ENCODE measurements at places on chromosomes 6 and 20. TPM values are rescaled to one million over a fixed set of nuclear protein-coding genes. Genes with fewer than 3 reads are reported as not detected.

The TGM2 gene
- total RNA-seq, result 5.6 TPM

DNA sequence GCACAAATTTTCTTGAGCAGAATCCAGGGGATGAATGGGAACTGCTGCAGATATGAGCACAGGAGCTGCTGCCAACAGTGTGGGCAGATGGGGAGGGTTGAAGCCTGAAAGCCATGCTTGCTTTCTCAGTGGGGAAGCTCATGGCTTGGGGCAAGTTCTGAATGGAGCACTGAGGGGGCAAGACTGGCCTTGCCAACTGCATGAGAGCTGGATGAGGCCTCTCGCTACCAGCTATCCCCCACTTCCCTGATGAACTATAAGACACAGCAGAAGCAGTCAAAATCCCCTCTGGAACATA lies 28.3 kb downstream of the TREM1 start:
- DNase-seq, result no peak

The TRIM40 gene
- not detected for total RNA-seq

The TRDN gene
- total RNA-seq, result not detected

DNA sequence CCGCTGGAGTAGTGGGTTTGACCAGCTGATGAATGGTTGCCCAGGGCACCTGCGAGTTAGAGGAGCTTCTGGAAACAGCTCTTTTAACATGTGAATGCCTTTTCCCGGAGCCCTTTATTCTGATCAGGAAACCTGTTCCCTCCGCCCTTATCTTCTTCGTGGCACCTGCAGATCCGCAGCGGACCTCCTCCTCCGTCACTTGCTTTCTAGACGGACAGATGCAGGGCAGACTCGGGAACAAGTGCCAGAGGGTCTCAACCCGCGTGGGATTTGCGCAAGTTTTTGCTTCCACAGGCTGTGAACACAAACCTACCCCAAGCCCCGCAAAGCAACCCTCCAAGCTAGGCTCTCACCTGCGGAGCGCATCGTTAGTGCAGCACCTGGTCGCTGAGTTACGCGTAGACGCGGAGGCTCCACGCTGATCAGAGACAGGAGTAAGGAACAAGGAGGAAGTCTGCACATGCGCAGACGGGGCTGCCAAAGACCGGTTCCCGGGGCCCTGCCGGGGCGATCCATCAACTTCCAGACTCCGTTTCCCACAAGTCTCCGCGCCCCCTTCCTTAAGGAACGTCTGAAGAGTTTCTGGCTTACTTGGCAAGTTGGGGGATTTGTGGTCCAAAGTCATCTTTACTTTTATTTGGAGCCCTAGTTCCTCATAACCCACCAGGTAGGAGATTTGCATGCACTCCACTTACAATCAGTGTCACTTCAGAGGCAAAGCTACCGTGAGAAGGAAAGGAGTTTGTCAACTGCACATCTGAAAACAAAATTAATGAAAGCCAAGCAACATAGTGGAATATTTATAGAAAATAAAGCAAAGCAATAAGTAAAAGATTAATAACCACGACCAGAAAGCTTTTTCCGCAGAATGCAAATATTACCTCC lies 52.7 kb upstream of the ELMO2 start:
- DNase-seq, result peak; percentile 15

DNA sequence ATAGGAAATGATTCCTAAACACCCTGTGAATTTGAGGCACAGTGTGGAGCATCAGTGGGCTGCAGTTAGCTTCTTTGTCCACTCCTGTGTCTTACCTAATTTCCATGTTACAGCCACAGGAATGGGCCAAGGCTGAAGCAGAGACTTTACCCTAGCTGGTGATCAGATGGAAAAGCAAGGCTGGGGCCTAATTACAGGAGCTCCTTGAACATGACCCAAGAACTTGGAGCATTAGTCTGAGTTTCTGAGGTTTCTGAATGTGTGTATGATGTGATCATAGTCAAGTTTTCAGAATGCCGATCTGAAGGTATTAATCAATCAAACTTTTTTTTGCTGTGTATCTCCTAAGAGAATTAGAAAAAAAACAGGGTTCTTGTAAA lies 18.0 kb downstream of the HECA start:
- no peak for DNase-seq

The PAX1 gene
- total RNA-seq, result not detected

- DNase-seq, result no peak
Observed at GRCh38 chr6:15658181-15658744, 4.6 kb downstream of the DTNBP1 start.

The DEFB128 gene
- total RNA-seq, result not detected

Measured in SK-MEL-5 (cell line).